Pancreas (tissue), 10 donors: ENCODE measurements at places on chromosomes 7 and 10. TPM values are rescaled to one million over a fixed set of nuclear protein-coding genes. Genes with fewer than 3 reads are reported as not detected.

- H3K4me3 ChIP-seq: no peak overlapping the region
- H3K36me3 ChIP-seq: no peaks in the 10 kb centered on the region
- no peak for DNase-seq
These were observed 18.2 kb upstream of the ANKRD1 start for GRCh38 chr10:90939116-90939515.

ANKRD30A gene
- not detected for total RNA-seq

GRCh38 chr10:127532659-127533058 lies 16.4 kb upstream of the NPS start:
- H3K36me3 ChIP-seq: no peaks in the 10 kb centered on the region
- DNase-seq: no peak
- H3K4me1 ChIP-seq: no peaks in the 10 kb centered on the region
- H3K4me3 ChIP-seq: no peak overlapping the region

DNA sequence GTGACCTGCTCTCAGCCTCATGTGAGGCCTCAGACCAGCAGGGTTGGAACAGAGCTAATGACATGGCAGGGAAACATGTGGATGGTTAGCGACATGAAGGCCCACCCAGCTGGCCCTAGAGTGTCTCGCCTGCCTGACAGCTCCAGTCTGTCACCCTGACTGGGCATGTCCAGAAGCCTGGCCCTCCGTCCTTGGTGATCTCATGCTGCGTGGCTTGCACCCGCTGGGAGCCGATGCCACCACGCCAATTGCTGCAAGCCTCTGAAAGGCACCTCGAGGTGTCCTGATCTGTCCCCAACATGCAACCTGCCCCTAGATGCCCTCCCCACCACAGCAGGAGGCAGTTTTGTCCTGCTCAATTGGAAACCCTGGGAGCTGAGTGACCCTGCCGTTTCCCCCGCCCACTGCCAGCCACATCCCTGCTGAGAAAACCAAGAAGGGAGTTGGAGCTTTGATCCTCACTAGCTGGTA lies 27.8 kb upstream of the RET start:
- no peaks in the 10 kb centered on the region for H3K36me3 ChIP-seq
- no peaks in the 10 kb centered on the region for H3K27me3 ChIP-seq
- no peaks in the 10 kb centered on the region for H3K4me1 ChIP-seq
- no peak overlapping the region for H3K27ac ChIP-seq
- H3K4me3 ChIP-seq: no peak overlapping the region

CPA4 gene
- 4.6 TPM for total RNA-seq

- no peaks in the 10 kb centered on the region for H3K36me3 ChIP-seq
- DNase-seq: no peak
- no peaks in the 10 kb centered on the region for H3K27me3 ChIP-seq
- no peaks in the 10 kb centered on the region for H3K4me1 ChIP-seq
- peak overlapping the region; percentile 78 for H3K27ac ChIP-seq
- H3K4me3 ChIP-seq: no peak overlapping the region
These were observed 1.5 kb upstream of the AUTS2 start for GRCh38 chr7:69596723-69597277.
